ENCODE measurements at places on chromosomes 4 and X.

DNA sequence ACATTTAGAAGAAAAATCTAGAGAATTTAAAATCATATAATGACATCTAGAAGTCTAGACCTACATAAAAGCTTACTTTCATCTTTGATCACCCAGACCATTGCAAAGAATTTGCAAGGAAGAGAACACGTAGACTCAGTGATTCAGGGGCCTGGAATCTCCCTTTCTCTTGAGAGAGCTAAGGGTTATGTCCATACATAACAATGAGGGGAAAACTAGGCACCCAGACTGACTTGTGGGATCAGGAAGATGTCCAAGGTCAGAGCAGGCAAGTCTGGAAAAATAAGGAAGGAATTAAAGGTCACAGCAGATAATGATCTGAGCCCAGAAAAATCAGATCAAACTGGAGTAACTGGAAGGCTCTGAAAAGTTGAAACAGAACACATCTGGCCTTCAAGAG is 198.4 kb upstream of the SFRP2 start:
- DNase-seq: no peak

DNA sequence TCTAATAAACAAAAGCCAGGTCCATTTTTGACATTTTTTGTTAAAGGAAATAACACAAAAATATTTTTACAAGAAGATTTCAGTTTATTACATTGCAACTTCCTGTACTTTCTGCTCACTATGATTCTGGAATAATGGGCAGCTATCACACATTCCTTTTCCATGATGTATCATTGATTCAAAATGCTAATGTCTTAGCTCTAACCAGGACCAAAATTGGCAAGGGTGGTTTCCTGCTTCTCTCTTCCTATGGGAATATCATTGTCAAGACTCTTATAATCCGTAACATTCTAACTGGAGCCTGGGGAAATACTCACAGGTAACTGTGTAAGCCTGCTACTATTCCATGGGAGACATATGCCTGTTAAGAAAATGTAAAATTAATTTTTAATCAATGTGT is 218.6 kb downstream of the DCAF12L2 start:
- DNase-seq: no peak

GRCh38 chr4:132767901-132768300 is 381.2 kb upstream of the PCDH10 start:
- DNase-seq: no peak

- DNase-seq: no peak
These were observed 3.3 kb downstream of the SETD7 start for GRCh38 chr4:139552517-139553307.

GRCh38 chr4:147223576-147223975 is 257.3 kb upstream of the EDNRA start:
- DNase-seq: no peak

GRCh38 chr4:150402871-150403272 is 179.1 kb upstream of the MAB21L2 start:
- DNase-seq: no peak

Measured in activated CD4-positive, alpha-beta T cell treated with anti-CD3 and anti-CD28 coated beads for 1 hour (primary cell).